ENCODE measurements at places on chromosomes 2 and 18.

DNA sequence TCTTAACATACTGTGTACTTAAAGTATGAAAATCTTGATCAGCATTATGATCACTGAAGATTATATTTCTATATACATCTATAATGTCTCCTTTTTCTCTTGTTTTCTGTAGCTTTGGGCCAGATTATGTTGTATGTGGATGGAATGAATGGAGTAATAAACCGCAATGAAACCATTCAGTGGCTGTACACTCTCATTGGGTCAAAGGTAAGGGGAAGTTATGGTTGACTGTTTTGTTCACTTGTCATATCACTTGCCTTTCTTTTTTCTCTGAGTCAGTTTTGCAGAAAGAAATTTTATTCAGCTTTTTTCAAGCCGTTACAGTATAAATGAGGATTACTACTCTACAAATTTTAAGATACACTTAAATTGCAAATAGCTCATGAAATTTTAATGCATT is 252.5 kb downstream of the TPGS2 start:
- DNase-seq = no peak

DNA sequence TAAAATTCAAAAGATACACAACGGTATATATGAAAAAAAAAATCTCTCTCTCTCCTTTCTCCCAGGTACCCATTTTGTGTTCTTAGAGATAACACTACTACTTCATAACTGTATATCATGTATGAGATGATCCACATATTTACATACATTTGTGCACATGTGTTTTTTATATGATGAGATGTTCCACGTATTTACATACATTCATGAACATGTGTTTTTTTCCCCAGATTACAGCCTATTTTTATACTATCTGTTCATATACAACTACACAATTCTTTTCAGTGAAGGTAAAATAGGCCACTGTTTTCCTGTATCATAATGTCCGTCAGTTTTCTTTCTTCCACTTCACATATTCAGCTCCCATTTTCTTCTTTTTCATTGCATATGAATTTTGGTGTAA is 808.9 kb downstream of the LRRTM4 start:
- DNase-seq = no peak

GRCh38 chr2:13560322-13560721 is 843.6 kb downstream of the TRIB2 start:
- no peak for DNase-seq

- DNase-seq = no peak
Measured at GRCh38 chr2:170298115-170298514, 120.2 kb downstream of the MYO3B start.

DNA sequence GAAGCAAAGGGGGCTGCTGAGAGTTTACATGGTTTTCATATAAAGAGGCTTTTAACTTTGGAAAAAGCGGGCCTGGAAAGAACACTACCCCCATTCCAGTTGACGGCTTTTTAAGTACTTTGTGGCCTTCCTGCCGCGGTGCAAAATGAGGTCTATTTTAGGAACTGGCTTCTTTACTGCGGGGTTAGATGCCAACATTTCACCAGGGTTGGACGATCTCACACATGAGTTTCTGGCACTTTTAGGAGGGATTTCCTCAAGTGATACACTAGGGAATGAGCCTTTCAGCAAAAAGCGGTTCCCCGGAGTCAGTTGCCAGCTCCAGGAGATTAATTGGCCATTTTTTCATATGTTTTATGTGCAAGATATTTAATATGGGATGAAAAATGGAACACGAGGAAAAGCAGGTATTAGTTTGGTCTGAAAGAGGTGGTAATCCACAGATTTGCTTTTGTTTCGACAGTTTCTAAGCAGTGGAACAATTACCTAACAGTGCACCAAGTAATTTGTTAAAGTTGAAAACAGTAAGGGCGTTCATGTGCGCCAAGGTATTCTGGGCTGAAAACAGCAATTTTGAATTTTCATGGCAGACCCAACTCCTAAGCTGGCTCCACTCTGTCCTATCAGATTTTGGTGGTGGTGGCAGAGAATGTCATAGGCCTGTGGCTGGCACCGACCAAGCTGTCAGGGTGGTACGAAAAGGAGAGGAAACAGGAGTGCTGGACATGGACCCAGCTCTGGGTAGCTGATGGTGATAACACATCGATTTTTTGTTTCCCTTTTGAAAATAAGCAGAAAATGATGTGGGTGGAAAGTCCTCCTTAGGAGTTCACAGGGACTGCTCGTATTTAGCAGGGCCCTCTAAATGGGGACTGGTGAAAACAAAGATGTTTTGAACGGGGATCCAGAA is 55.6 kb upstream of the FZD5 start:
- peak; percentile 18 for DNase-seq

- DNase-seq = no peak
Measured at GRCh38 chr2:8494589-8494988, 187.3 kb upstream of the ID2 start.

- no peak for DNase-seq
Measured at GRCh38 chr18:12580630-12581342, 77.1 kb downstream of the SPIRE1 start.

DNA sequence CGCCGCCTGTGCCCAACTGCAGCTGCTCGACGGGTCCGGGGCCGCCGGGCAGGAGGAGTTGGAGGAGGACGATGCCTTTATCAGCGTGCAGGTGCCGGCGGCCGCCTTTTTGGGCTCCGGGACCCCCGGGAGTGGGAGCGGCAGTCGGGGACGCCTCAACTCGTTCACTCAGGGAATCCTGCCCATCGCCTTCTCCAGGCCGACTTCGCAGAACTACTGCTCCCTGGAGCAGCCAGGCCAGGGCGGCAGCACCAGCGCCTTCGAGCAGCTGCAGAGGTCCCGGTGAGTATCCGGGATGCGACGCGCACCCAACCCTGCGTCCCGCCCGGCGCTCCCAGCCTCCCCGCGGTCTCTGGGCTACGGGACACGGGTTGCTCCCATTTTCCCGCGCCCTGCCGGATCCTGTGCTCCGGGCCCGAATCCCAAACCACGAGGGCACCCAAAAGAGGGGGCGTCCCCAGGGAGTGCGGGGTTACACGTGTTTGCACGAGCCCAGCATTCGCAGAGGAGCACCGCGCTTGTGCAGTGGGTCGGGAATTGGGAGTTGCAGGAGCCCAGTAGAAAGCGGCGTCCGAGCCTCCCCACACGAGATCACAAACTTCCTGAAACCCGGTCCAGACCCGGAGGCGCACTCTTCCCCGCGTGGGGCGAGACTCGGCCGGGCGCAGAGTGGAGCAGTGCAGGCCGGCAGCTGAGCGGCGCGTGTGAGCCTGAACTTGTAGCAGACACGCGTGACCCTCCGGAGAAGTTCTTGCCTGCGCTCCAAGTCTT is 1.2 kb downstream of the CABLES1 start:
- peak; percentile 40 for DNase-seq

DNA sequence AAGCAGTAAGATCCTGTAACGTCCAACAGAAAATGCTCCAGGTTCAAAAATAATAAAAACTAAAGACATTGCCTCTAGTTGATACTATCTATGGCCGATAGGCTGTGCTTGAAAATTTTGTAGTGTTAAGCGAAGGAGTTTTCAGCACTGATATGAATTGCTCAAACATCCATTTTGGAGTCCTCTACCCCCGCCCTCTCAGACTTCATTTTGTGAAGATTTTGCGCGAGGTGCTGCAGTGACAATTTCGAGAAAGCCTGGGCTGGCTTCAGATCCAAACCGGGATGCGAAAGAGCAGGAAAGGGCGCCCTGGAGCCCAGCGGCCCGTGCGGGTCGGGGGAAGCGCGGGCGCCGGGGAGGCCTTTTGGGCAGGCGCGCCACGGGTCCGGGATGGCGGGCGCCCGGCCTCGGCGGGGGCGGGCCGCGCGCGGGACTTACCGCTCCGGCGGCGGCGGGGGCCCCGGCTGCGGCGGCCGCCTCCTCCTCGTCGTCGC is 1.8 kb downstream of the SP3 start:
- DNase-seq = peak; percentile 88

- DNase-seq = no peak
Measured at GRCh38 chr18:25164848-25165811, 186.8 kb downstream of the ZNF521 start.

DNA sequence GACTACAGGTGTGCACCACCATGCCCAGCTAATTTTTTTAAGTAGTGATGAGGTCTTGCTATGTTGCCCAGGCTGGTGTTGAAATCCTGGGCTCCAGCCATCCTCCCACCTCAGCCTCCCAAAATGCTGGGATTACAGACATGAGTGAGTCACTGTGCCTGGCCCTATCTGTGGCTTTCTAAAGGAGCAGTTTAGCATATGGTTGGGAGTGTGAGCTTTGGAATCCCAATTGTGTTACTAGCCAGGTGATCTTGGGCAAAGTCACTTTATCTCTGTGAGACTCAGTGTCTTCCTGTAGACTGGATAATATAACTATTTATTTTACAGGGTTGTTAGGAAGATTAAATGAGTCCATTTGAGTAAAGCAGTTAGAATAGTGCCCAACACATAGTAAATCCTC is 19.8 kb upstream of the SMAD4 start:
- no peak for DNase-seq

DNA sequence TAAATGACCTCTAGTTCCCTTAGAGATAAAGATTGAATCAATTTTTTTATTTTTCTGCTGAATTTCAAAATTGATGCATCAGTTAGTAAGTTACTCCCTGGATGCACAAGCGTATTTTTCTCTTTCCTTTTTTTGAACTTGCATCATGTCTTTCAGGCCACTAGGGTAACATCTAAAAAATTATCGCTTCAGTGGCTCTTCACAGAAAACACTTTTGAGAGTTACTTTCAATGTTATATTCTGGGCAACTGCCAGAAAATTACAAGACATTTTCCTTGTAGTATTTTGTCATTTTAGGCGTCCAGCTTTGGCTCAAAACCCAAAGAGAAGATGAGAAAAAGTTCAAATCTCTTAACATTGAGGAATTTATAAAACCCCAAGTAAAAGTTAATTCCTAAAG is 59.8 kb downstream of the DSEL start:
- DNase-seq = peak; percentile 16

- DNase-seq = no peak
Measured at GRCh38 chr2:176566496-176566895, 297.3 kb downstream of the MTX2 start.
